ENCODE measurements at places on chromosomes 1 and 21.
A peak's percentile ranks its signal among the peaks of the same experiment; 100 is the strongest.

DNA sequence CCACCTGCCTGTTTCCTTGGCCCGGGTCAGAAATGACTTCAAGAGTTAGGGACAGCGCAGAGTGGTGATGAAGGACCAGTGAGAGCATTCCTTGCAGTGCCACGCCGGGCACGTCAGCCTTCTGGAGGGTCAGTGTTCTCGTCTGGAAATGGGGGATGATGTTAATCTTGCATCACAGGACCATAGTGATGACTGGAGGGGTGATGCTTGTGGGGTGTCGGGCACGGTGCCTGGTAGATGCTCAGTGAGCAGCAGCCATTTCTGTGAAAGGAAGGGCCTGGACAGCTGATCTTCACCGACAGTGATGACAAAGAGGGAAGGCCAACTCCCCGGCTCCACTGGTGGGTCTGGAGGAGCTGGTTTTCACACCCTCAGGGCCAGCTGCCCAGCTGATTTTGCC lies 56.2 kb downstream of the DDX20 start:
- no peak for DNase-seq

- no peak for DNase-seq
These were observed 151.4 kb downstream of the TGFB2 start for GRCh38 chr1:218496561-218496960.

DNA sequence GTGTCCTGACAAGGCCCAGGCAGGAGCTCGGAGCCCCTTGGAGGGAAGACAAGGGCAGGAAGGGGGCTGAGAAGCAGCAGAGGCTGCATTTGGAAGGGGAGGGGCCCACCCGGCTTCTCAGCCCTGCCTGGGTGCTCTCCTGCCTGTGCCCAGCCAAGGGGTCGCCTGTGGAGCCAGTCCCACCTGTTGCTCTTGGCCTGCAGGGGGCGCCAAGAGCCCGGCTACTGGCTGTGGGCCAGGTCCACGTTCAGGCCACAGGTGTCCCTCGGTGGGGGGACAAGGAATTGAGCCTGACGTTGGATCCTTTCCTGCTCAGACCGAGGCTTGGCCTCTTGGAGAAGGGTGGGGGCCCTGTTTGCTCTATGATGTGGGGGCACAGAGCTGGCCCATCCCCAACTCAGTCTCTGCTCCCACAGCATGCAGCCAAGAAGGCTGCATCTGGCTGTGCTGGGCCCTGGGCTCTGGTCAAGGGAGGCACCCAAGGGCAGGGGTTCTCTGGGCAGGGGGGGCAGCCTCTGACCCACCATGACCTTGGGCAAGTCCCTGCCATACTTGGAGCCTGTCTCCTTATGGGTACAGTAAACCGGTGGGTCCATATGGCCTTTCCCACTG lies 10.9 kb downstream of the WNT4 start:
- DNase-seq = peak; percentile 79

- DNase-seq = no peak
These were observed 1094.0 kb upstream of the B3GALT2 start for GRCh38 chr1:194280463-194280862.

DNA sequence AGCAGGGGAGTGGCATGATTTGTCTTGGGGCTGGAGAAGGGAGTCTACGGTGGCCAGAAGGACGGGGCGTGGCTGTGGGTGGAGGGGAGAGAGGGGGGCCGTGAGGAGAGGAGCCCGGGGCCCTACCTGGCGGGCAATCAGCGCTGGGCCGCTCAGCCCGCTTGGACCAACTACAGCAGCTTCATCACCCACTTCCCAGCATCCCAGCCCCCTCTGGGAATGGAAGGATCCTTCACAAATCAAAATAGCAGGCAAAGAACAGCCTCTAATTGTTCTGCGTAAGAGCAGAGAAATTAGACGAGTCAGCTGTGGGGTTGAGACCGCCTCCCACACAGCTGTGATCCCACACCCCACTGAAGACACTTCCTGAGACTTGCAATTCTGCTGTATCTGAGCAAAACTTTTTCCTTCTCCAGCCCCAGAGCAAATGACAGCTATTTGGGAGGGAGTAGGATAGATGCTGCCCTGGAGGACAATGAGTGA lies 43.5 kb downstream of the OPRD1 start:
- DNase-seq = no peak

GRCh38 chr21:39503123-39503762 lies 51.5 kb downstream of the SH3BGR start:
- no peak for DNase-seq

Measured in NCI-H2081 (cell line).